ENCODE measurements at places on chromosomes 1 and 21.

- DNase-seq, result no peak
Observed at GRCh38 chr1:158422212-158422611, 3.8 kb downstream of the OR10K2 start.

DNA sequence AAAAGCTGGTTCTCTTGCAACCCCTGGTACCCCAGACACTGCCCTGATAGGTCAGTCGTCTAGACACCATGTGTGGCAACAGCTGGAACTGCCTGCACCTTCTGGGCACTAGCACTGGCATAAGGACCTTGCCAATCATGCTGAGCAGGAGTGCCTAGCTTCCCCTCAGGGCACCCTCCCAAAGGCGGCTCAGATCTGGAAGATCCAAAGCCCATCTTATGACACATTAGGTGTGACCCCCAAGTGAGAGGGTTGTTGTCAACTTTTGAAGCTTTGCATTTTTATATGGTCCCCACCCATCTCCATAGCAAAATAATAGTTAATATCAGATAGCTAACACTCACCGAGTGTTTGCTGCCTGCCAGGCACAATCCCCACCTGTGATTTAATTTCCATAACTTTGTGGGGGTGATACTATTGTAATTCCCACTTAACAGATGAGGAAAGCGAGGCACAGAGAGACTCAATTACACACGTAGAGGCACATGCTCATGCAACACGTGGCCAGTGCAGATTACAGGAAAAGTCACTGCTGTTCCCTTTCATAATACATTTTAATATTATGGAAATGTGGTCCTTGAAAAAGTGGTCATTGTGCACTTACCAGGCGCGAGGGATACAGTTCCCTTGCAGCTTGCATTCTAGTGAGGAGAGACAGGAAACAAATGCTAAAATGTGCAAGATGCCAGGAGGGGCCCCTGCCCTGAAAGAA, 25.8 kb downstream of the EXOC8 start:
- no peak for DNase-seq

DNA sequence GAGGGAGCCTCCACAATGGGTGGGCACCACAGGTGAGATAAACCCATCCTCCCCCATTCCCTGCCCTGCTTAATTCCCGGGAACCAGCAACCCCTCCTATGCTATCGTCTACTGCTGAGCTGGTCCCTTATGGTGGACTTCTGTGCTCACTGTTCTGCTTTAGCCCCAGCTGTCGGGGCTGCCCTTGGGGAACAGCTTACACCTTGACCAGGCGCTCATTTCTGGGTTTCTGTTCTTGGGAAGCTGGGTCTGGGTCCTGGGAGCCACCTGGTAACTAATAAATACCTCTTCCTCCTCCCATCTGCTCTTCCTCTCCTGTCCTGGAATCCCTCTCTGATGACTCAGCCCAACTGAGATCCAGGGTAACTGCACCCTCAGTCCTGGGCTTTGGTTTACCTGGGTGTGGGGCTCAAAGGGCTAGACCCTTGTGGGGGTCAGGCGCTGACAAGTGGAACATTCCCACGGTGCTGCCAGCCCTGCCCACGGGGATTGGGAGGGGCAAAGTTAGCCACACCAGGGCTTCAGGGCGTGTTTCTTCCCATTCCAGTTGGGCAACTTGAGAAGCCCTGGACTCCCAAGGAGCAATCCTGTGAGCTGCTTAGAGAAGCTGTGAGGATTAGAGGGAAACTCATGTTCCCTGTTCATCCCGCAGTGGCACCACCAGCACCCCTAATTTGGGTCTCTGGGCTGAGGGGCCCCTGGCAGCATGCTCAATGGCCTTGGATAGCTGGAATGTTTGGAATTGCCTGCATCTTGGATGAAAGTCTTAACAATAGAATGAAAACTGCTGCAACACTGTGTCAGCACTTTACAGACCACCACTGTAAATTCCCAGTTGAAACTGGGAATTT, 1.6 kb downstream of the PCAT6 start:
- DNase-seq, result no peak

- DNase-seq, result no peak
Observed at GRCh38 chr1:186435336-186435735, 25.6 kb downstream of the PDC start.

DNA sequence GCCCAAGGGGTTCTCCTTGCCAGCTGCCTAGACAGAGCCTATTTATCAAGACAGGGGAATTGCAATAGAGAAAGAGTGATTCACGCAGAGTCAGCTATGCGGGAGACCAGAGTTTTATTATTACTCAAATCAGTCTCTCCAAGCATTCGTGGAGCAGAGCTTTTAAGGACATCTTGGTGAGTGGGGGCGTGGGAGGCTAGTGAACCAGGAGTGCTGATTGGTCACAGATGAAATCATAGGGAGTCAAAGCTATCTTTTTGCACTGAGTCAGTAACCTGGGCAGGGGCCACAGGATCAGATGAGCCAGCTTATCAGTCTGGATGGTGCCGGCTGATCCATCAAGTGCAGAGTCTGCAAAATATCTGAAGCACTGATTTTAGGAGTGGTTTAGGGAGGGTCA, 64.8 kb upstream of the MRPS6 start:
- DNase-seq, result peak; percentile 61

DNA sequence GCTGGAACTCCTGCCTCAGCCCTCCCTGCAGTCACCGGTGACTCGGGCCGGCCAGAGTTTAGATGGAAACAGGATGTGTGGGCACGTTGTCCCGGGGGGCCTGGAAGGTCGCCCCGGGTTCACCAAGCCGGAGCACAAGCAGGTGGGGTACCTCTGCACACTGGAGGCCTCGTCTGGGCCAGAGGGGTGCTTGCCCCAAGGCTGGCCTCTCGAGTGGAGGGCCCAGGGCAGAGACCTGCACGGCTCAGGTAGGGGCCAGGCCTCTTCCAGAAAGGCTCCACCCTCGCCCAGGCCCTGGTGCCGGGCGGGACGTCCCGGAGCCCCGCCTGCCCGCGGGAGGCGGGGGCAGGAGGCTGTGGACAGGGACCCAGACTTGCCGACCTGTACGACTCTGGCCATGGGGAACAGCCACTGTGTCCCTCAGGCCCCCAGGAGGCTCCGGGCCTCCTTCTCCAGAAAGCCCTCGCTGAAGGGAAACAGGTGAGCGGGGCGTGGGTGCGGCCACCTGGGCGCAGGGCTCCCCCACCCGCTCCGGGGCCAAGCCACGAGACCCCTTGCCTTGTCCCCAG, at the start of gene PLEKHN1:
Gene PLEKHN1, plus strand, starts transcription at position 348 of the 569 bp plus-strand sequence. Its CDS starts 50 bp downstream, at position 398.
- DNase-seq, result peak; percentile 35

GRCh38 chr1:11072216-11072917, 12.5 kb upstream of the SRM start:
- DNase-seq, result no peak

GRCh38 chr1:223423641-223424233, 30.5 kb downstream of the CCDC185 start:
- DNase-seq, result no peak

DNA sequence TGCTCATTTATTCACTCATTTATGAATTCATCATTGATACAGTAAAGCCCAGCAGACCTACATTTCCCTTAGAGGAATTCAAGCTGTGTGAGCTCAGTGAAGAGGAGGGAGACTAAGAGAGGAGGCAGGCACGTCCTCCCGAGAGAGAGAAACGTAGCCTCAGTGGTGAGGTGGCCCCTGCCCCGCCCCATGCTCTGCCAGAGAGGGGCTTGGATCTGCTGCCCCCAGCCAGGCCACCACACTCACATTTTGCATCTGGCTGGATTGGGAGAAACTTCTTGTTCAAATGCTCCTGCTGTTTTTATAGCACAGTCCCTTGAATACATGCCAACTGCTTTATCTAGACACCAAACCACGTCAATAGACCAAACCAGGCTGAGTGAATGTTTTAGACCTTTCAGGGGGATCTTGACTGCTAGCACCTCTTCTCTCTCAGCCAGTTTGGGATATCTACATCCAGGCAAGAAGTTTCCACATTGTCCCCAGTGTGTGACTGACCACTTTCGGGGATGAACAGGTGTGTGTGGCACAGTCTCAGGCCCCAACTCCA, 67.7 kb upstream of the AJAP1 start:
- no peak for DNase-seq

- DNase-seq, result peak; percentile 32
Observed at GRCh38 chr1:223230161-223230881, 87.3 kb upstream of the TLR5 start.

DNA sequence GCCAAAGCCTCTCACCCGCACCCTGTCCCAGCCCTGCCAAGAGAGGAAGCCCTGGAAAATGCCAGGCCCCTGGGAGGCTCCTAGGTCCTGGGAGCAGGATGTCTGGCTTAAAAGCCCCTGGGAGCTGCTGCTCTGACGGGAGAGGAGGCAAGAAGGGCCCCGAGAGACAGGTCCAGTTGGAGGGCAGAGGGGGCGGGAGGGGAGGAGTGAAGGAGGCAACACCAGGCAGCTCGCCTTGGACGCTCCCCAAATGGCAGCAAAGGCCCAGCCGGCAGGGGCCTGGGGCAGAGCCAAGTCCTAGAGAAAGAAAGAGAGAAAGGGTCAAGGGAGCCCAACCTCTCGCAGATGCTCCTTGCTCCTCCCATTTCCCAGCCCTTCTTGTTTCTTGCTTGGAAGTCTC, 6.8 kb downstream of the ETV3L start:
- no peak for DNase-seq

DNA sequence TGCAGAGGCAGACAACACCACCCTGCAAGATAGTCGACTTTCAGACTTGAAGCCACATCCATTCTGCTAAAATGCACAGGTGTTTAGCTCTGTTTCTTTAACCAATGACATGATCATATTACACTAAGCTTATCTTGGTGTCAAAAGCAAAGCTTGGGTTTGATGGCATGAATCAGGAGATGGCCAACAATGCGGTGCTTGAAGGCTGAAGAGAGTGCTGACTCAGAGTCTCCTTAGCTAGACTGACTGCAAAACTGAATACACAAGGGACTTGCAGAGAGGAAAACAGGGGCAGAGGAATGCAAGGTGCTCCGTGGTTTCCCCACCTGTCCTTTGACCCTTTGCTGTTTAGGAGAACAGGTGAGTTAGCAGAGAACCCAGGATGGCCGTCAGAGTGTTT, 262.6 kb downstream of the SIPA1L2 start:
- no peak for DNase-seq

GRCh38 chr1:26010825-26011224, 10.8 kb upstream of the EXTL1 start:
- no peak for DNase-seq

DNA sequence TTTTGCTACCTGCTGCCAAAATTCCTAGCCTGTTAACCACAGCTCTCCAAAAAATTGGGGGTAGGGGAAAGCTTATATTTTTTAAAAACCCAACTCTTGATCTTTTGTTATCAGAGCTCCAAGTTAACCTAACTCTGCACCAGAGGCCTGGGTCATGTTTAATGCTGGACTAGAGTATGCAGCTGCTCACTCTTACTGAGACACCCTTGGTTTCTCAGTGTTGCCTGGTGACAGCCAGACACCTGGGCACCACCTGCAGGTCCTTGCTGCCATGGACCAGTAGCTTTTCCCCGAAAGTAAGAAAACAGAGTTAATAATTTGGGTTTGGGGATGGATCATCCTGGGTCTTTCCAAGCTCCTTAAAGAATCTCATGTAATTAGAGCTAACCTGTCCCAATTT, 30.1 kb downstream of the KCNJ6 start:
- no peak for DNase-seq

GRCh38 chr1:61139775-61140549, 57.6 kb downstream of the NFIA start:
- DNase-seq, result peak; percentile 32

DNA sequence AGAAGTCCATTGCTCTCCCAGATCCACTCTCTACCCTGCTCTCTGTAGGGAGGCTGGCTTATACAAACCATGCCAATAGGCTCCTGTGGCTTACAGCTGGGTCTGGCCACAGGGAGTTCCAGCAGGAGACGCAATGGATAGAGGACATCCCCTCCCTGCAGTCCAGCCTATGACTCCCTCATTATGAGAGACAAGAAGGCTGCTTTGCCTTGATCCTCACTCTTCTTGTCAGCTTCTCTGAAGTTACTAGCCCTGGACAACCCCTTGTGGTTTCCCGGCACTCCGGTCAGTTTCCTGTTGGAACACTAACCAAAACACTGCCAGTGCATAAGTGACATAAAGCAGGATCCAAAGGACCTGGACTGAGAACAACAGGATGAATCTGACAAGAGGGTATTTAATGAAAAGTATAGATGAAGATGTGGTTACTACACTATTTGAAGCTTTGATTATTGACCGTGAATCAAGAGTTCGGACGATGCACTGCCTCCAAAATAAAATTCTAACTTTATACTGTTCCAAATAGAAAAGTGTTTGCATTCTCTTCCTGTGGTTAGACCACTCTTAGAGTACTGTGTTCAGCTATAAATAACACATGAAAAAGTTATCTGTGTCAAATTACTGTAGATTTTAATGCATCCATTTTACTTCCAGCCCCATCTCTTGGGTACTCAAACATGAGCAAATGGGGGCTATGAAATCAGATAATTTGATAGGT, 32.7 kb upstream of the ZNF326 start:
- DNase-seq, result no peak

DNA sequence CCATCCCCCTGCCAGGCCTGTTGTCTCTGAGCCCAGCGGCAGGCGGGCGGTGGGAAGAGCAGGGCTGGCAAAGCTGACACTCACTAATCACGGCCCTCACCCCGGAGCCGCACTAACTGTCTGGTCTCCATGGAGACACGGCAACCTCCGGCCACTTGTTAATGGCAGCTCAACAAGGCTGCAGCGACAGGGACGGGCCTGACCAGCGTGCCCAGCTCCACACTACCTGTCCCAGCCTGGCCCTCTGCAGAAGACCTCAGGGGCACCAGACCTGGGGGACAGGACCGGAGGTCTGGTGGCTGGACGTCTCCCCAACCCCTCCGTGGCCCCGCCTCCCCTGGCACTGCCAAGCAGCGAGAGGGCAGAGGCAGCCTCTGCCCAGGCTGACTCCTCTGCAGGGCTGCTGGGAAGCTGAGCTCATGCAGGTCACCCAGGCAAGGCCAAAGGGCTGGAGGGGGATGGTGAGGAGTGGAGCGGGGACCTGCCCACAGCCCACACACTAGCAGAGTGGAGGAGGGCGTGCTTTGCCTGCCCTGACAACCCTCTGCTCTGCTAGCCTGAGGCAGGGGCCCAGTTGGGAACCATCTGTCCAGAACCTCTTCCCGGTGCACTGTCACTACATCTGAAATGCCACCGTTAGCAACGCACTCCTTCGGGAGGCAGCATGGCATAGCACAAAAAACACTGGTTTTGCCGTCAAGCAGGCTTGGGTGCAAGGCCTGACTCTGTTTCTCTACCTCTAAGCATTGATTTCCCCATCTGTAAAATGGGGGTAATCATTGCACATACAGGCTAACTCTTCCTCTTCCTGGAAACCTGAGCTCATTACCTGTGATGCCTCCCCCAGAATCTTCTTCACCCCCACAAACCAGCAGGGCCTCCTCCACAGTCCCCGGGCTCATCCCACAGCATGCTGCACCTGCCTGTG, 29.6 kb upstream of the WASF2 start:
- no peak for DNase-seq
